Spinal cord (tissue), 10 donors: ENCODE measurements at places on chromosomes 1 and 21.

DNA sequence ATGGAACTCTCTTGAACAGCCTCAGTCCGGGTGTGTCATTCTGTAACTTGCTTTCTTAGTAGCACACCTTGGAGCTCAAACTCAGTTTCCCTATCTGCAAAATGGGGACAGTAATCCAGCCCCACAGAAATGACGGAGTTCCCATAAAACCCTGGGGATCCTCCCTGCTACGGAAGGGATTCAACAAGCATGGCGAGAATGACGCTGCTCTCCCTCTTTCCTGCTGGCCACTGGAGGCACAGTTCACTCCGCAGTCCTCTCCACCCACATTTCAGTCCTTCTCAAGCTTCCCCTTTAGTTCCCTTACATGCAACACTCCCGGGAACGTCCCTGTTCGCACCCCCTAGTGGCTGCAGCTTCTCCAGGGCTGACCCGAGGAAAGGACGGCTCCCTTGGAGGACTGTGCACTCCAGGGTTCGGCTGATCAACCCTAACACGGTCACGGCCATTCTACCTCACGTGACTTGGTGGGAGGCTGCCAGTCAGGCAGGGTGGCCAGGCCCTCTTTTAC is 20.6 kb downstream of the RUNX3 start:
- no peak for DNase-seq

DNA sequence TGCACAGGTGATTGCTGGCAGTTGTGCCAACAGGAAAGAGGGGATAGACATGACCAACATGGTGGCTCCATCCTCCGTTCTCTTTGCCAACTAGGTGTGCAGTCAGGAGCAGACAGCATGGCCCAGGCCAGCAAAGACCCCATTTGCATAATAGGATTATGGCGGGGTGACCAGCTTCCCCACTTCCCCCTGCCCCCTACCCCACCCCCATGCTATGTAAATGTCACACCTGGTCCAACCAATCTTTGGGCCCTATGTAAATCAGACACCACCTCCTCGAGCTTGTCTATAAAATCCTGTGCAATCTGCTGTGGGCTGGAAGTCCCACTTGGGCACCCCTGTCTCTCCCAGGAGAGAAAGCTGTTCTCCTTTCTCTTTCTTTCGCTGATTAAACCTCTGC is 146.0 kb downstream of the SLC30A10 start:
- DNase-seq, result no peak

DNA sequence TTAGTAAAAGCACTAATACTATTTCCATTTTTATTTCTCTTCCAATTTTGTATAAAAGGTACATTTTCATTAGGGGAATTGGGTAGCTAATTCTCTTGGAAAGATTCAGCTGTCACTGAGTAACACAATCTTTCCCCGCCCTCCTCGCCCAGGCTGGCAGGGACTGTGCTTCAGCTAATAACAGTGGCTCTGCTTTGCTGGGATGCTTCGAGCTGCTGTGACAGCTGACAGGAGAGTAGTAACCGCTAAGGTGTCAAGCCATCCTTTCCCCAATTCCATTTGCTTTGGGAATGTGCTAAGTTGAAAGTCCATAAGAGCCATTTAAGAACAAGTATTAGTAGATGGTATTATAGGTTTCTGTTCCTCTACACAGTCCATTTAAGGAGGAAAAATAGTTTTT is 106.7 kb upstream of the NRIP1 start:
- no peak for DNase-seq

DNA sequence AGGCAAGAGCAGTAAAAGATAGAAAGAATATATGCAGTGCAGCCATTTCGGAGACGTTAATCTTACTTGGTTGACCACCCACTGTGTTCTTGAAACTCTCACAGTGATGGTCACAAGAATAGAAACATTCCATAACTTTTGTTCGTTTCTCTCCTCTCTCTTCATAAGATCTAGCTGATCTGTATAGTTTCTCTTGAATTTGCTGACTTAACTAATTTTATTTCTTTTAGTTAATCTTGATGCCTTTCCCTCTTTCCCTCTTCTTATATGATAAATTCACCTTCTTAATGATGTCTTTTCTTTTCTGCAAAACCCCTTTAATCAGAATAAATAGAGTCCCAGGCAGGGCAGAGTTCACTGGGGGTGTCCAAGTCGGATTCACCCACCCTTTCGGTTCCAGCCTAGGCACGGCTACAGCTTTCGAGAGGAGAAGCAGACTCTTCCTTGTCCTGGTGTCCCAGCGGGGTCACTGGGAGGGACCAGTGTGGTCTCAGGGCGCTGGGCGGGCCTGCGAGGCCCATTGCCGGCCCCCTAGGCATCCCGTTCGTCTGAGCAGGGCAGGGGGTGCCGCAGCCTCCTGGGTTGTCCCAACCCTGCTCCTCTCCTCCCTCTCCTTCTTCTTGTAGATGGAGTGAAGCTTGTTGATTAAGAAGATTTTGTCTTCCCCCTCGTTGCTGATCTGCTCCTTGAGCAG is 39.8 kb downstream of the ZNF691 start:
- DNase-seq, result no peak

- DNase-seq, result no peak
Observed at GRCh38 chr1:109948285-109948630, 36.3 kb upstream of the AHCYL1 start.

- DNase-seq, result no peak
Observed at GRCh38 chr21:32770871-32771523, 558 bp downstream of the PAXBP1 start.

DNA sequence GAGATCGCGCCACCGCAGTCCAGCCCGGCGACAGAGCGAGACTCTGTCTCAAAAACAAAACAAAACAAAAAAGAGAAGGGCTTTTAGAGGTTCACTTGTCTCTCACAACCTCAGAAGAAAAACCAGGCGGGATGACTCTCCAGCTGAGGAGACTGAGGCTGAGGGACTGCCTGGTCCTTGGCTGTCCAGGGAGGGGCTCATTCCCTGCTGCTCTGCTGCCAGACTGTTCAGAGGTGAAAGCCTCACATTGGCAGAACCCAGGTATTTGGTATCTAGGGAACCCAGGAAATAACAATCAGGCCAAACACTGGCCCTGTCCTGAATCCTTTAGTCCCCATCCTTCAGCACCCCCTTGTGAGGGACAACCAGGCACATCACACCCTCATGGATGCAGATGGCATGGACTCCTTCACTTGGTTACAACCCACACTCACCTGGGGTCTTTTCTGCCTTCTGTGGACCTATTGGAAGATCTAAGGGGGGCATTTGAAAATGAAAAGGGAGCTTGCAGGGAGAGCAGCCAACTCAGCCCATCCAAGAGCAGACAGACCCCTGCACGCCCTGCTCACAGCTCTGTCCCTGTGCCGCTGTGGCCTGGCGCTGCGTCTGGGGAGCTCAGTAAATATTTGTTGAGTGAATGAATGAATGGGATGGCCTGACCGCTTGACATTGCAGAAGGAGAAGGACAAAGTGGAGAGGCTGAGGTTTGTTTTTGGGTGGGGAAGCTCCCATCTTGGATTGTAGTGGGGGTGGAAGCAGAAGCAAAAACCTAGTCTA is 33.4 kb downstream of the CD247 start:
- no peak for DNase-seq
